Fibroblast of the aortic adventitia (primary cell): ENCODE measurements at places on chromosomes 11 and 22. TPM values are rescaled to one million over a fixed set of nuclear protein-coding genes. Genes with fewer than 3 reads are reported as not detected.

GRCh38 chr11:133835593-133836548 lies 9.4 kb downstream of the SPATA19 start:
- DNase-seq: no peak

DNA sequence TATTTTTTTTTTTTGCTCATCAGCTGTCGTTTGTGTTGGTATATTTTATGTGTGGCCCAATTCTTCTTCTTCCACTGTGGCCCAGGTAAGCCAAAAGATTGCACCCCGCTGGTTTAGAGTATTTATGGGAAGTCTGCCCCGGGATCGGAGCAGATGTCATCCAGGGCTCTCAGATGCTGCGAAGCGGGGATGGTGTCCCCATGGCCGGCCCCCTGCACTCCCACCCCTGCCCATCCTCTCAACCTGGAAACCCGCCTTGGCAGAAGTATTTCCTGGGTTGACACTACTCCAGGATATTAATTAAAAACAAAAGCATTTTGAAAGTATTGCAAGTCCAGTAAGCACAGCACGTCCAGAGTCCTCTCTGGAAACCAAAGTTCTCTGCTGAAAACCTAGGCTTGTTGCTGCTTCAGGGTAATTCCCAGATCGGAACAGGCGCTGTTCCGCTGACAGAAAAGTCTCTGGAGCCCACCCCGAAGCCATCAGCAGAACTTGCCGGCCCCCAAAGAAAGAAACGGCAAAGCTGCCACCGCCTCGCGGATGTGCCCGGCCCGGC lies 833 bp downstream of the SCUBE2 start:
- DNase-seq: no peak

DNA sequence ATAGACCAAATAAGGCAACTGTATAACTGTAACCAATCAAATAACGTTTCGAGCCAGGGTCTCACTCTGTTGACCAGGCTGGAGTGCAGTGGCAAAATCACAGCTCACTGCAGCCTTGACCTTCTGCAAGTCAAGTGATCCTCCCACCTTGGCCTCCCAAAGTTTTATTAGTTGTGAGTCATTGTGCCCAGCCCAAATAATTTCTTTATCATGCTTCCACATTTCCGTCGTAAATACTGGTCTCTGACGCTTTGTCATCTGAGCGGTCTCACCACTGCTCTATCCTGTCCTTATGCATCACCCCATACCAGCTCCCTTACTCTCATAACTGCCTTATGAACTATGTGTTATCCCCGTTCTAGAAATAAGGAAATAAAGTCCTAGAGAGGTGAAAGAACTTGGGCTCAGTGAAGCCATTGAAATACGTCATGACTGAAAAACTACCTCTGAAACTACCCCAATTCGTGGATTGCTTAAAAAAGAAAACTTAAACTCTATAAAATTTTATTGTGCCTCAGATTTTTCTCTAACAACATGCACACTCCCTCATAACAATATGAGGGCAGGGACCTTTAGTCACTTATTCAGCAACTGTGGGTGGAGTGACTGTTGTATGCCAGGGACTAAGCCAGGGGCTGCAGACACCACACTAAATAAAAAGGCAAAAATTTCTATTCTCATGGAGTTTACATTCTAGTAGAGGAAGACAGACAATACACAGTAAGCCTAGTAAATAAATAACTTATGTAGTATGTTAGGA lies 15.8 kb upstream of the RTN4RL2 start:
- no peak for DNase-seq

GRCh38 chr11:133747409-133747808 lies 97.9 kb downstream of the SPATA19 start:
- DNase-seq: no peak

The SELENOH gene
- 63.4 and 139 TPM in 2 replicates for total RNA-seq

- peak; percentile 69 for DNase-seq
Observed at GRCh38 chr11:86802601-86803051, 2.3 kb downstream of the PRSS23 start.

GRCh38 chr22:50201191-50202129 lies 649 bp downstream of the SELENOO start:
- no peak for DNase-seq

The MAPK8IP1 gene
- 8.0 and 8.1 TPM in 2 replicates for total RNA-seq

GRCh38 chr11:72599325-72600117 lies 74.7 kb downstream of the PDE2A start:
- DNase-seq: no peak

- DNase-seq: peak; percentile 15
Observed at GRCh38 chr11:9280655-9281301, 15.6 kb upstream of the DENND5A start.

- no peak for DNase-seq
Observed at GRCh38 chr11:36165621-36166397, 123.4 kb downstream of the COMMD9 start.

The LMF2 gene
- 21.4 and 50.6 TPM in 2 replicates for total RNA-seq

The MYEOV gene
- total RNA-seq: 7.0 TPM in 1 of 2 replicates, not detected in the other

- no peak for DNase-seq
Observed at GRCh38 chr22:32743046-32743445, 58.5 kb upstream of the TIMP3 start.

DNA sequence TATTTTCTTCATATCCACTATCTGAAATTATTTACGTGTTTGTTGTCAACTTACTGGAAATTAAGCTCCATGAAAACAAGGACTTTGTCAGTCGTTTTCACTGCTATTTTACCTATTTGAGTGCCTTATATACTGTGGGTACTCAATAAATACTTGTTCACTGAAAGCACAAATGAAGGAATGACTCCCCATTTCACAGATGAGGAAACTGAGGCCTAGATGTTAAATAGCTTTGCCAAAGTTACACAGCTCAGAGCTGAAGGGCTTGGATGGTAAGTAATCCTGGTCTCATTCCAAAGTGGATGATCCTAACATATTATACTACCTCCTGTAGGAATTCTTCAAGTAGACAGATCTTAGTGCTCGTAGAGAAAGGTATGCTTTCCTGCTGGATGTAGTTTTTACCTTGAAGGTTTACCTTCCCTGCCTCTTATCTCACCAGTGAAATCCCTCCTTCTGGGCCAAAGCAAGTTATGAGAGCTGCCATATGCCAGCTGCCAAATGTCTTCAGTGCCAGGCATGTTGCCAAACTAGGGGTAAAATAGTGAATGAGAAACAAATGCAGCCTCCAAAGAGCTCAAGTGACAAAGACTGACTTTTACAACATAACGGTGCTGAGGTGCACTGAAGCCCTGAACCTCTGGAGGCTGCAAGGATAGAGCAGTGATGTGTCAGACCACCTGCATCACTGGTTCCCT lies 129.7 kb downstream of the TRIM44 start:
- peak; percentile 28 for DNase-seq

GRCh38 chr11:61392981-61393595 lies 701 bp downstream of the TMEM216 start:
- DNase-seq: peak; percentile 33

- DNase-seq: no peak
Observed at GRCh38 chr11:64501500-64502427, 89.3 kb upstream of the SLC22A12 start.

DNA sequence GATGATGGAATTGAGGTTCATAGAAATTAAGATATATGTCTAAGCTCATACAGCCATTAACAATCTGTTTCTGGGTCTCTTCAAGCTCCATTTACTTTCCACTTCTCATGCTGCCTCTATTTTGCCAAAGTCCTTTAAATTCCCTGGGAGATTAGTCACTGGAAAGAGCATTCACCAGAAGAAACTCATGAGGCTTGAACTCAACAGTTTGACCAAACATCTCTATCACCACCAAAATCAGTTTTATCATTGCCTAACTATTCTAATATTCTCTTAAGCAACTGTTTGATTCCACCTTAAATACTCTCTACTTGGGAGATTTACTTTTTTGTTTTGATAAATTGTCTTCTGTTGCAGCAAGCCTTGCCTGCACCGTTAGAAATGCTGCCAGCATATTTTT lies 881.3 kb downstream of the KCNA4 start:
- DNase-seq: peak; percentile 55

GRCh38 chr22:49015459-49015858 lies 812.2 kb downstream of the BRD1 start:
- no peak for DNase-seq

DNA sequence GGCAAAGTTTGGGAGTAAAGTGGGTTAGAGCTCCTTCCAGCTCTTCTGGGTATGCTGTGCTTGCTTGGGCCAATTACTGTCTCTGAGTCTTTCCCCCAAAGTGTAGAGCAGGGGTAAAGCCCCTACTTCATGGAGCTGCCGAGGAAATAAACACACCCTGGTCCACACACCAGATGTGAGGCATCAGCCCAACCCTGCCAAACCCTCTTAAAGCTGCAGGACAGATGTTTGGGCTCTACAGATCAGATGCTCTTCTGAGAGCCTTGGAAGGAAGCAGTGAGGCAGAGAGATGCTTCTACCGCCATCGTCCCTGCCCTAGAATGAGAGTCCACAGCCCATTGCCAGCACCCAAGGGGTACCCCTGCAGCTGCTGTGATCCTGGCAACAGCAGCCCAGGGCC lies 64.7 kb downstream of the ELFN2 start:
- peak; percentile 40 for DNase-seq

- no peak for DNase-seq
Observed at GRCh38 chr11:39165021-39165420, 2294.4 kb downstream of the LRRC4C start.

DNA sequence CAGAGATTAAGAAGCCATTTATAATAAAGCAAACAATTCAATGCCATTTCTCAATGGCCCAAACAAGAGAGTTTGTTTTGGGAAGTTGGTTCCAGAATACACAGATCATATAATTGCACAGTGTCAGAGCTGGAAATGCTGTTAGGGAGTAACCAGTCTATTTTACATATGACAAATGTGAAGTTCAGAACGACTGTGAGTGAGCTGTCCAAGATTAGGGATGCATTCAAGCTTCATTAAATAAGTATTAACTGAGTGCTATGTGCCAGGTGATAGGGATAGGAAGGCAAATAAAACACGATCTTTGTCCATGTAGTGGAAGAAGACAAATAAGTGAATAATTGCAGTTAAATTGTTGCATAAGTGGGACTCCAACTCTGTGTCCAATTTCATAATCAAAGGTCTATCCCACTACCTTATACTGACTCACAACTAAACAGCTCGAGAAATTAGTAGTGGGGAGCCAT lies 33.1 kb upstream of the PICALM start:
- DNase-seq: peak; percentile 37

The BCO2 gene
- total RNA-seq: 1.5 and 4.0 TPM in 2 replicates

DNA sequence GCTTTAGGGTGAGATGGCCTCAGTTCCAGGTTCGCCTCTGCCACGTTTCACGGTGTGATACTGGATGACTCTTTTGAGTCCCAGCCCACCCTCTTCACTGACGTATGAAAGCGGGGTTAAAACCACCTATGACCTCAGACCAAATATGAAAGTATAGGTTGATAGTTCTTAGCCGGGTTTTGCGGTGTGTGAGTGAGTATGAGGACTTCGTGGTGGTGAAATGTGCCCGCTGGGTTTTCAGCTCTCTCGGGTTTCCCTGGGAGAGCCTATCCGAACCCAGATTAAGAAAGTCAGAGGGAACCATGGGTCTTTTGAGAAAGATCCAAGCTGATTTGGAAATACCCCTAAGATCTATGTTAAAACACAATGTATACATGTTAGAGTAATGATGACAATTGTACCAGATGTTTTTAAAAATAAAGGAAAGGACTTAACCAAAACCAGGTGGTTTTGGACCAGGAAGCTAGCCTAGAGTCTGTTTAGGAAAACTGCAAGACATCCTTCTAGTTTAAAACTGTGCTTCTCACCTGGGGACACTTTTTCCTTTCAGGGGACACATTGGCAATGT lies 25.8 kb upstream of the ST3GAL4 start:
- DNase-seq: no peak

The SEPTIN5 gene
- total RNA-seq: 18.4 and 62.3 TPM in 2 replicates

DNA sequence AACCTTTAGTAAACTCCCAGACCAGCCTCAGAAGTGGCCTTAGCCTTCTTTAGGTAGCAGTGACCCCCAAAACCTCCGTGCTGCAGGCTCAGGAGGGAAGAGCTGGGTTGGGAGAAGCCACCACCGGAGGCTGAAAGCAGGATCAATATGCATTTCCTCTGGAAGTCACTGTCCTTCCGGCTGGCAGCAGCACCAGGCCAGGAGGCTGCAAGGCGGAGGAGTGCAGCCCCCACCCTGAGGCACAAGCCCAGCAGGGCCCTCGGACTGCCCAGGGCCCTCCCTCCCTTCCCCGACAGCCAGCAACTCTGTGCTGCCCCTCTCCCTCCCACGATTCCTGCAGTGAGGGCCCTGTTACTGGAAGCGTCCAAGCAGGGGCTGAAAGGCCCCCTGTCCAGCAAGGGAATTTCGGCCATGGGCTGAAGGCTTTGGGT lies 3.2 kb upstream of the NRXN2 start:
- DNase-seq: no peak

The DDX25 gene
- under 0.01 TPM in 1 of 2 replicates, not detected in the other for total RNA-seq

The INS gene
- total RNA-seq: not detected in 2 replicates

DNA sequence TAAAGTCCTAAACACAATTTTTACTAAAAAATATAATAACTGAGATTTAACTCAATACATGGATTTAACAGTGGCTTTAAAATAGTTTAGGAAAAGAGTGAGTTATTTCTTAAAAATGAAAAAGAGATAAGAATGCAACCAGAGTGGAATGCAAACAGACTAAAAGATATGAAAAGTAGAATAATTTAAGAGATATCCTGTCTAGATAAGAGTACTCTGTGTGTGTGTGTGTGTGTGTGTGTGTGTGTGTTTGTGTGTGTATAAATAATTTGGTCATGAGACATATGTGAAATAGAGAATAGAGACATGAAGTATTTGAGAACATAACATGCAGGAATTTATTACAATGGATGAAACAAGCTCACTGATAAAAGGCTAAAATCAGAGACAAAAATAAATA lies 986.9 kb upstream of the CHORDC1 start:
- DNase-seq: peak; percentile 51

GRCh38 chr11:120509346-120510053 lies 2.0 kb upstream of the GRIK4 start:
- DNase-seq: no peak

GRCh38 chr11:1682225-1682905 lies 14.6 kb upstream of the KRTAP5-6 start:
- no peak for DNase-seq

DNA sequence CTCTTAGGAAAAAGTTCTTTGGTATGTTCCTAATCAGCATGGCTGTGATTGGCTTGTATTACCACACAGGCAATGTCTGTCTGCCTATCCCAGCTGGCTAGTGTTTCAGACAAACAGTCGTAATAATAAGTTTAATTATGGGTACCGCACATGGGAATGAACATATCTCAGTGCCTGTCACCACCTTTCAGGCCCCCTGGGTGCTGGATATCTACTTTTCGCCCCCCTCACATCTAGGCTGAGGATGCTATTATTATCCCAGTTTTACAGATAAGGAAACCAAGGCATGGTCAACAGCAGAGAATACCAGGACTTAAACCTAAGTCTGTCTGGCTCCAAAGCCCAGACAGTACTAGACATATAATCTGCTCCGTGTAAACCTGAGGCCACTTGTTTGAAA lies 174.8 kb downstream of the SPON1 start:
- DNase-seq: no peak
